Purkinje cell (primary cell): ENCODE measurements at places on chromosomes 5 and 9. TPM values are rescaled to one million over a fixed set of nuclear protein-coding genes. Genes with fewer than 3 reads are reported as not detected.

Gene BTNL8
- not detected in 2 replicates for polyA plus RNA-seq

Gene TAF11L10
- not detected in 2 replicates for polyA plus RNA-seq

Gene FOXI1
- polyA plus RNA-seq = not detected in 2 replicates

Gene DBN1
- 2.5 and 5.6 TPM in 2 replicates for polyA plus RNA-seq
